Fibroblast of skin of back (primary cell): ENCODE measurements at places on chromosomes 4 and X.

DNA sequence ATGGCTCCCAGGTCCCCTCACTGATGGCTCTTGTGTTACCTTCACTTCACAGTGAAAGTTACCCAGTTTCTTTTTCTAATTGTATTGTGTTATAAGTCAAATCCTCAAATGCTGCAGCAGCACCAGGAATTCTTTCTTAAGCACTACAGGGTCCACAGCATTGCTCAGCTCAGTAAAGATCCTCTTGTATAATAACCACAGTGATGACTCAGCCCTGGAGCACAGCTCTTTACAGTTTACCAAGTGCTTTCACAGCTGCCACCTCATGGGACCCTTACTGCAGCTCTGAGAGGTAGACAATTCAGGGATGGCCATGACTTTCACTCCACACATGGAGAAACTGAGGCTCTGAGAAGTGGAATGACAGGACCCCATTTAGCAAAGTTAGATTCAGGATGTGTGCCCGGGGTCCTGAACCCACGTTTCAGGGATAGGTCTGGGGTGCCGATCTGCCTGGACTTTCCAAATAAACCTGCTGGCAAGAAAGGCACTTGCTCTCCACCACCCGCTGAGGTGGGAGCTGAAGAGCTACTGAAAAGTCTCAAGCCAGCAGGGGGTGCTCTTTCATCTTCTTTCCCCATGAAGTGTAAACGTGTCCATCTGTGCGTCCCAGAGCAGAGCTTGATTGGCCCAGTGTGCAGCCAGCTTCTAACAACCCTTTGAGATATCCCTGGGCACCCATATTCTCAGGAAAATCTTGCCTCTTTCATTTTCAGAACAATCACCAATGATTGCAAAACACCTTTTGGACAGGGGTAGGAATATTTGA is 35.7 kb upstream of the GABRQ start:
- no peak for DNase-seq

DNA sequence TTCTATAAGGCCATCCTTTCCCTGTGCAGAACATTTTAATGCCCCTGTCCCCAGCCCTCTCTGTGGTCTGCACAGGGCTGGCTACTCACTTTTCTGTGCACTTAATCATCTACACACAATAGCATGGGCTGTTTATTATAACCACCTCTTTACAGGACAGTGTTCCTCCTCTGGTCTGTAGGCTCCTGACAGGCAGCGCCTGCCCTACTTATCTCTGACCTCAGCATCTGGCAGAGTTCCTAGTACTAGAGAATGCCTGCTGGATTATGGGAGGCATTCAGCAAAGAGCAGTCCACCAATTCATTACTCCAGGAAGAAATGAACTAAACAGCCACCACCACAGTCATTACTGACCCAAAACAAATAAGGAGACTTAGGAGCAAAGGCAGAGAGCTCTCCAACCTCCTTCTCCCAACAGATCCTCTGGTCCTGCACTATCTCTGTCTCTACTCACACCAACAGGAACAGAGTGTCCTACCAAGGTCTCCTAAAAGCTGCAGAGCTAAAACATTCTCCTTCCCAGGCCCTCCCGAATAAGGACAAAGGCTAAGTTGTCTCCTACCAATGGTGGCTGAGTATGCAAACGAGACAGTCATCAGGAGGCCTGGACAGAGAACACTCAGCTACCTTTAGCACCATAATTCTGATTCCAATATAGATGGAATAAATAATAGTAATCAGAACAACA is 279.2 kb downstream of the QDPR start:
- DNase-seq, result peak; percentile 68

GRCh38 chrX:47360423-47361179 is 9.8 kb upstream of the ZNF157 start:
- no peak for DNase-seq

GRCh38 chr4:163694385-163694784 is 199.9 kb downstream of the TMA16 start:
- peak; percentile 81 for DNase-seq

DNA sequence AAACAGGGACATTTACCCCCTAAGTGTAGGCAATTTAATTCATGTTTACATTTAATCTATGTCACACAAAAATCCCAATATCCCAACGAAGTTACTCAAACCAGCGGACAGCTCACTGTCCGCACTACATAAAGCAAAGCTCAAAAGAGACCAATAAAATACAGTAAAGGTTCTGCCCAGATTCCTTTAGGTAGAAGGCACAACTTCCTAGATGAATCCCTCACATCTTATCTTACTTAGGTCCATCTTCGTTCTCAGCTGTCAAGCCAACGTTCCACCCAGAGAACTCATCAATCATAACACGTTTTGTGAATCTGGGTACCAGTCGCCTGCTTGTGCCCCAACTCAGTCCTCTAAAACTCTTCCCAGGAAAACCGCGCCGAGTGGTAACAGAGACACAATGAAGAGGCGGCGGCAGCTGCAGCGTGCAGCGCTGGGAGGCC is 1.7 kb downstream of the HNRNPDL start:
- no peak for DNase-seq

DNA sequence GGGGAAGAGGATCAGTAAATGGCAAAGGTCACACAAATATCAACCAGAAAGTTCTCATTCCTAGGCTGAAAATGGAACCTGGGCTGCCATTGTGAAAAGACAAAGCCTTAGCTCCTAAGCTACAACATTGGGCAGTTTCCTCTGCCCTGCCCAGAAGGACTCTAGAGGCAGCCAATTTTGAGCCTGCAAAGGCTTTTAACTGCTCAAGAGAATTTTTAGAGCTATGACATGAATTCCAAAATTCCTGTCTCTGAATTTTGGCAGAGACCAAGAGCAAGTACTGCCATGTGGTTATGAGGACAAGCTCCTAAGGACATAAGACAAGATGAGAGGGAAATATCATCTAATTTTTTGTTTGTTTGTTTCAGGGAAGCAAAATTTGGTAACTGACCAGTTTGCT is 29.6 kb upstream of the IGFBP7 start:
- DNase-seq, result peak; percentile 41

GRCh38 chr4:145887241-145887991 is 51.2 kb downstream of the ZNF827 start:
- peak; percentile 56 for DNase-seq

DNA sequence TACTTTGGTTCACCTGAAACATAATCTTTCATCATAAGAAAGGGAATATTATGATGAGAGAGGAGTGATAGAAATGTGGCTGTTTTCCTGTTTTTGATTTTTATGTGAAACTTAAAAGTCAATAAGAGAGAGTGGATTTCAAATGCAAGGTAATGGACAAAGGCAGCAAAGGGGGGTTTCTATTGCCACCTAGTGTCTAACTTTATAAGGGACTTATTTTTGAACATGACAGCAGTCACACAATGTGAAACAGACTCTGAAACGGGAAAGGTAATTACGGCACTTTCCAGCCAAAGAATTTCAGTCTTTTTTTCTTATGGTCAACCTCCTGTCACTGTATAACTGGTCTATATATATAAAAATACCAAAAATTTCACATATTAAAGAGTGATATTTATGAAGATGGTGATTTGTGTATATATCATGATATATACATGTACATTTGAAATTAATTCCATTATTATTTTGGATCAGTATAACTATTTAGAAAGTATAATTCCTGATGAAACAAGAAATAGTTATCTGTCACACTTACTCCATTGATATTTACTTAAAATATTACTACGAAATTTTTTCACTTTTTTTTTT is 127.1 kb downstream of the FBXO8 start:
- DNase-seq, result peak; percentile 40

DNA sequence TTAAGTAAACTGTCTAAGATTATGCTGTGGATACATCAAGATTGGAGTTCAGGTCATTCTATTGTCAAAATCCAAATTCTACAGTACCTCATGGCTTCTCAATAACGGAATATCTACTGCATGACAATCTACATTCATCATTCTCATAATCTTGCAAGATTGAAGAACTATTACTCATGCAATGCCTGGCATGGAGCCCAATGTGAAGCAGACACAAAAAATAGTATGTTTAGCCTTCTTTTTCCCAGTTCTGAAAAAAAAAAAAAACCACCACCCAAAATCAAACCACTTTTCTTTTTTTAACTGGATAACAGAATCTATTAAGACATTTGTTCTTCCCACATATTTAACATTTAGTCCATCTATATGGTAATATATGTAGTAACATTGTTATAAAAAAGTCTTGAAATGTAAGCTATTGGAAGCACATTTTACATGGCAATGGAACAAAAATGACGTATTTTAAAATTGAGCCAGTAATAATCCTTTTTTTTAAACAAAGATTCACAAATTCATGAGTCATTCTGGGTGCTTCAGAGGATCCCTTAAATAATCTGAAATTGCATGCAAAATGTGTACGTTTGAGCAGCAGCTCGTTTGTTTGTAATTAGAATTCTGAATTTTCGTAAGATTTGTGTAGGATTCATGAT is 232.2 kb upstream of the FMR1 start:
- peak; percentile 8 for DNase-seq

DNA sequence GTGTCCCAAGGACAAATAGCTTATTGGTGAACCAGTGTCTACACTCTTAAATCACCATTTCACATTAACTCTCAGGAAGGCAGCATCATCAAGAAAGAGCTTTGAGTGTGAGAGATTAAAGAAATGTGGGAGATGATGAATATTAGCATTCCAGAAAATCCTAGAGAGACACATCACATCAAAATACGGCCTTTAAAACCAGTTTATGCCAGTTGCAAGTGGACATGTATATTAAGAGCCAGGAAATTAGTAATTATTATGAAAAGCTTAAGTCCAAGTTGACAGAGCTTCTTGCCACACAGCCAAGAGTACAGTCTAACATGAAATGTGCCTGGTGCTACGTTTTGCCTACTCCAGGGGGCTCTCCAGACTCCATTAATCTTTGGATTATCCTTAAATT is 503.0 kb upstream of the BOD1L1 start:
- DNase-seq, result peak; percentile 73

- DNase-seq, result no peak
Measured at GRCh38 chr4:93103042-93103441, 725.5 kb upstream of the ATOH1 start.

GRCh38 chr4:108861334-108861733 is 98.5 kb upstream of the ETNPPL start:
- DNase-seq, result peak; percentile 33

DNA sequence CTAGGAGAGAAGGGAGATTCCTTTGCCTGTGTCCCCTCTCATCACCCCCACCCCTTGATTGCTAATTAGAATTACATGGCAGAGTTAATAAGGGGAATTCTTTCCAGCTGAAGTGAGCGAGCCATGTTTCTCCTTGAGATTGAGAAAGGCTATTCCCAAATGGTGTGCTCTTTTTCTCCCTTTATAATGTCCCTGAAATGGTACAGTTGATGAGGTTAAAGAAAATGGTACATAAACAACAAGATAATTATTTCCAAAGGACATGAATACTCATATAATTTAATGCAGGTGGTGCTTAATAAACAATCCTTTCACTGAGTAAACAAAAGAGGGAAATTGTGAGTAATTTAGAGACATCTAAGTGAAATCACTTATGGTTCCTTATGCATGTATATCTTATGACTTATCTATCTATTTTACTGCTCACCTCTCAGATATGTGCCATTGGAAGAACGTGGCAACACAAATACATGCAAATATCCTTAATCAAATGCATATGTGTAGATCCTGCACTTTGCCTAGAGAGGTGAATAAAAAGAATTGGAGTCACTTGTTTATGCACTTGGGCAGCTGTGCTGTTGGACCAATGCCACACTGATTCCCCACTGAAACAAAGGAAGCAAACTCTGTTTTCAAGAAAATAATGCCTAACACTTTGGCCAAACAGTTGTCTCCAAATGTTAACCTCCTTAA is 106.6 kb upstream of the WDR44 start:
- DNase-seq, result no peak

- DNase-seq, result no peak
Measured at GRCh38 chrX:153728095-153728494, 3.4 kb downstream of the ABCD1 start.

- DNase-seq, result peak; percentile 62
Measured at GRCh38 chrX:133985164-133985966, at the start of gene GPC3. TSS of gene GPC3 (minus strand) at chrX:133985594.

DNA sequence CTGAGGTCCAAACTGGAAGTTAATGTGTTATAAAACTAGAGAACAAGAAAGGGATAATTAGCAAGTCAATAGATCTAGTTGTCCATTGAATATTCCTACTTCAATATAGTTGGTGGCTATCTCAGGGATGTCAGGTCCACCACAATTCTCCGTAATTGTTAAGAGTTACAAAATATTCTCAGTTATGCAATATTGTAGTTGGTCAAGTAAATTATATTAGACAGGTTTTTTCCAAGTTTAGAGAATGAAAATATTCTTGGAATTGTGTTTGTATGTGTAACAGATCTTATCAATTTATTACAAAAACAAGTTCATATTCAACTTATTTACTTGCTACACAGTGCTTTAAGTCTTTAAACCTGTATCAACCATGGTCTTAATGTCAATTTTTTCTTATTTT is 547.4 kb downstream of the SPRY1 start:
- no peak for DNase-seq

DNA sequence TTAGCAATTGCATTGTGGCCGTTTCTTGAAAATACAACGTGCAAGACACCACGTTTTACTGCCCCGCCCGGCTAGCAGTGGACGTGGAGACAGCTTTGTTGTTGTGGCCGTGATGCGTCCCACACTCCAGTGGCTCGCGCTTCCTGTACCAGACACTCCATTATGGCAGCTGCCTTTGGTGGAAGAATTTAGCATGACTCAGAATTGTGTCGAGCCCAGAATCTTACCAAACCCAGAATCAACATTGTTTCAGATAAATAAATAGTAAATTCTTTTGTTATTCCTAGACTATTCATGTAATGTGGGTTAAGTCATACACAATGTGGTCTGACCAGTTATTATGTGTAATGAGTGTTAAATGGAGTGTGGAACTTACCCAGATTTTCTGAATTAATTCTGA is 25.3 kb upstream of the S100P start:
- DNase-seq, result peak; percentile 88

GRCh38 chr4:83599183-83599582 is 63.3 kb downstream of the GPAT3 start:
- DNase-seq, result peak; percentile 62

DNA sequence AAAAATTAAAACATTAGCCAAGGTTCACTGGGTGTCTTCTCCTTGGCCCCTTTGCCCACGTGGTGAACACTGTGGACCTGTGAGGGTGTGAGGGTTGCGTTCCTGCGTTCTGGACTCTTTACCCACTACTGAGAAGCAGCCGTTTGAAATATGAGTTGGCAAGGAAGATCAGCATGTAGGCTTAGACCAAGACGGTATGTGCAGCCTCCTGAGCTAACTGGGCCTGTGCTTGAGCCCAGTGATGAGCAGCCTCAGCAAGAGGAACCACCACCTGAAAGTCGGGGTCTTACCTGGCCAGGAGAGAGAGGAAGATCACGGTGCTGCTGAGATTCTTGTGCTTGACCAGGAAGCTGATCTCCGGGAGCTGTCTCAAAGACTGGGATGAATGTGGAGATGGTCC is 19.5 kb downstream of the RGS12 start:
- DNase-seq, result no peak

- DNase-seq, result peak; percentile 97
Measured at GRCh38 chr4:169225058-169225751, 45.6 kb downstream of the SH3RF1 start.

- peak; percentile 85 for DNase-seq
Measured at GRCh38 chr4:1347410-1347864, 429 bp downstream of the UVSSA start.
